Activated naive CD8-positive, alpha-beta T cell treated with anti-CD3 and anti-CD28 coated beads, Interleukin-2, amount 10 ng/mL, durations not matched to agents 7 days and 5 days (primary cell): ENCODE measurements at places on chromosomes 7 and 10.

GRCh38 chr7:64887756-64888508 is 15.1 kb upstream of the ZNF273 start:
- DNase-seq = peak; percentile 67

GRCh38 chr10:100128951-100129350 is 47.3 kb upstream of the CPN1 start:
- no peak for DNase-seq

- no peak for DNase-seq
Observed at GRCh38 chr7:79658304-79658703, 204.8 kb upstream of the MAGI2 start.

- no peak for DNase-seq
Observed at GRCh38 chr7:87797395-87797794, 78.8 kb downstream of the SLC25A40 start.

GRCh38 chr7:7054252-7054830 is 128.0 kb upstream of the C1GALT1 start:
- DNase-seq = no peak
